Spleen (tissue), 13 donors: ENCODE measurements at places on chromosomes 12 and 14. TPM values are rescaled to one million over a fixed set of nuclear protein-coding genes. Genes with fewer than 3 reads are reported as not detected.

DNA sequence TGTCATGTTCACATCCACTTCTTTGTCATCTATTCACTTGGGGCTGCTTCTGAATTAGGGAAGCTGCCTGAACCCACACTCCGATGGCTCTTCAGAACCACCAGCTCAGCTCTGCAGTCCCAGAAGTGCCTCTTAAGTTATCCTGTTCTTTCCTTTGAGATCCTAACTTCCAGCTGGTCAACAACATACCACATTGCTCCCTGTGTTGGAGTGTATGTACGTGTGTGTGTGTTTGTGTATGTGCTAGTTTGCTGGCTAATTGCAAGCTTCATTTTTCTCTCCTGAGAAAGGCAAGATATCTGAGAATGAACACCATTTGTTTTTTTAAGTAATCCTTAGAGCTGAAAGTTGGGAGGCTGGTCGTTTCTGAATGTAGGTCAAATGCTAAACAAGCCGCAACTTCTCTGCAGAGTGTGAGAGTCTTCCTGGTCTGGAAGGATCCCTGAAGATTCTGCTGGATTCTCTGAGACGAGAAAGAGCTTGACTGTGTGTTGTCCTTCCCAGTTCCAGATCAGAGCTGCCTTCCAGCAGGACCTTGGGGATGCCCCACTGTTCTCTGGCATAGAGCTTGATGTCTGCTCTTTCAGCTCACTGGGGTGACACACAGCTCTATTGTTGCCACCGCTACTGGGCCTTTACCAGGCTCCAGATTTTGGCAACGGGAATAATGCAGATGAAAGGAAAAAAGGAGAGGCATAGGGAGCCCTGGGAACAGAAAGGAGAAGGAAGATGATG is 839 bp downstream of the GSG1 start:
- H3K27ac ChIP-seq, result peak overlapping the region; percentile 88
- H3K27me3 ChIP-seq, result no peaks in the 10 kb centered on the region
- no peak overlapping the region for H3K4me3 ChIP-seq
- DNase-seq, result no peak
- H3K4me1 ChIP-seq, result peaks cover 48% of the 10 kb centered on the region

DNA sequence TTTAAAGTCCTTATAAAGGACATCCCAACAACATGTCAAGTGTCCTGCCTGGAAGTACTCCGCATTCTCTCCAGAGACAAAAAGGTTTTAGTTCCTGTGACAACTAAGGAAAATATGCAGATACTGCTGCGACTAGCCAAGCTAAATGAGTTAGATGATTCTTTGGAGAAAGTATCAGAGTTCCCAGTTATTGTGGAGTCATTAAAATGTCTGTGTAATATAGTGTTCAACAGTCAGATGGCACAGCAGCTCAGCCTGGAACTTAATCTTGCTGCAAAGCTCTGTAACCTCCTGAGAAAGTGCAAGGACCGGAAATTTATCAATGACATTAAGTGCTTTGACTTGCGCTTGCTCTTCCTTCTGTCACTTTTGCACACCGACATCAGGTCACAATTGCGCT is 40.2 kb downstream of the RIC8B start:
- H3K27ac ChIP-seq, result no peak overlapping the region
- no peaks in the 10 kb centered on the region for H3K27me3 ChIP-seq
- no peak overlapping the region for H3K4me3 ChIP-seq

DNA sequence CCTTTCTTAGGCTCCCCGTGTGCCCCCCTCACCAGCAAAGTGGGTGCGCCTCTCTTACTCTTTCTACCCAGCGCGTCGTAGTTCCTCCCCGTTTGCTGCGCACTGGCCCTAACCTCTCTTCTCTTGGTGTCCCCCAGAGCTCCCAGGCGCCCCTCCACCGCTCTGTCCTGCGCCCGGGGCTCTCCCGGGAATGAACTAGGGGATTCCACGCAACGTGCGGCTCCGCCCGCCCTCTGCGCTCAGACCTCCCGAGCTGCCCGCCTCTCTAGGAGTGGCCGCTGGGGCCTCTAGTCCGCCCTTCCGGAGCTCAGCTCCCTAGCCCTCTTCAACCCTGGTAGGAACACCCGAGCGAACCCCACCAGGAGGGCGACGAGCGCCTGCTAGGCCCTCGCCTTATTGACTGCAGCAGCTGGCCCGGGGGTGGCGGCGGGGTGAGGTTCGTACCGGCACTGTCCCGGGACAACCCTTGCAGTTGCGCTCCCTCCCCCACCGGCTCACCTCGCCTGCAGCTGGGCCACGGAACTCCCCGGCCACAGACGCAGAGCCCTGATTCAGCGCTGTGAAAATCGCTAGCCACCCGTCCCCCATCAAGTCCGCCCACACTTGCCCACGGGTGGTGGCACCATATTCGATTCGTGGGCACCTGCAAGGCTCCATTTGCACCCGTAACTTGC is 1.3 kb downstream of the TMEM233 start:
- peak overlapping the region; percentile 9 for H3K4me3 ChIP-seq
- peaks cover 27% of the 10 kb centered on the region for H3K4me1 ChIP-seq
- no peaks in the 10 kb centered on the region for H3K36me3 ChIP-seq

DNA sequence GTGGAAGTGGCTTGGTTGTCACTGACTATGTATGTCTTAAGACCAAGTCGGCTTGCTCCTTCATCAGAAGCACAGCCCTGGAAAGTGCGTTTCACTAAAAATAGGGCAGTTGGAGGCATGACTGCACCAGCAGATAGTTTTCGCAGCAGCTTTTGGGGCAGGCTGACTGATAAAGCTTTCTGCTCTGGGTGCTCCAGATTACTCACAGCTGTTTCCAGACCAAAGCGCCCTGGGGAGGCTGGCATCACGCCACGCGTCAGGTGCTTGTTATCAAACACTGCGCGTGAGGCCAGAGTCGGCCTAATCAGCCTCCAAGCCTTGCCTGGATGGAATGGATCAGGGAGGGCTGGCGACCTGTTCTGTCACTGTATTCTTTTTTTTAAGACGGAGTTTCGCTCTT is 13.3 kb upstream of the LRRC10 start:
- H3K4me3 ChIP-seq, result no peak overlapping the region
- no peak overlapping the region for H3K27ac ChIP-seq
- no peaks in the 10 kb centered on the region for H3K36me3 ChIP-seq
- no peak for DNase-seq

- no peaks in the 10 kb centered on the region for H3K4me1 ChIP-seq
- no peak overlapping the region for H3K27ac ChIP-seq
- no peak overlapping the region for H3K4me3 ChIP-seq
- H3K36me3 ChIP-seq, result no peaks in the 10 kb centered on the region
Observed at GRCh38 chr12:60935981-60936761, 1324.0 kb upstream of the USP15 start.

The TBPL2 gene
- not detected for total RNA-seq

The SMIM41 gene
- total RNA-seq, result 8.1 TPM

DNA sequence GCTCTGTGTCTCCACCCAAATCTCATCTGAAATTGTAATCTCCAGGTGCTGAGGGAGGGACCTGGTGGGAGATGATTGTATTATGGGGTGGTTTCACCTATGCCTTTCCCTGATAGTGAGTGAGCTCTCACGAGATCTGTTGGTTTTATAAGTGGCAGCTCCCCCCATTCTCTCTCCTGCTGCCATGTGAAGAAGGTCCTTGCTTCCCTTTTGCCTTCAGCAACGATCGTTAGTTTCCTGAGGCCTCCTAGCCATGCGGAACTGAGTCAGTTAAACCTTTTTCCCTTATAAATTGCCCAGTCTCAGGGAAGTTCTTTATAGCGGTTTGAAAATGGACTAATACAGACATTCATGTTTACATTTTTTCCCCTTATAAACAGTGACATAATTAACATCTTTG is 36.1 kb downstream of the PELI2 start:
- no peak for DNase-seq
- H3K27me3 ChIP-seq, result no peaks in the 10 kb centered on the region
- peaks cover 12% of the 10 kb centered on the region for H3K4me1 ChIP-seq
- no peak overlapping the region for H3K4me3 ChIP-seq

DNA sequence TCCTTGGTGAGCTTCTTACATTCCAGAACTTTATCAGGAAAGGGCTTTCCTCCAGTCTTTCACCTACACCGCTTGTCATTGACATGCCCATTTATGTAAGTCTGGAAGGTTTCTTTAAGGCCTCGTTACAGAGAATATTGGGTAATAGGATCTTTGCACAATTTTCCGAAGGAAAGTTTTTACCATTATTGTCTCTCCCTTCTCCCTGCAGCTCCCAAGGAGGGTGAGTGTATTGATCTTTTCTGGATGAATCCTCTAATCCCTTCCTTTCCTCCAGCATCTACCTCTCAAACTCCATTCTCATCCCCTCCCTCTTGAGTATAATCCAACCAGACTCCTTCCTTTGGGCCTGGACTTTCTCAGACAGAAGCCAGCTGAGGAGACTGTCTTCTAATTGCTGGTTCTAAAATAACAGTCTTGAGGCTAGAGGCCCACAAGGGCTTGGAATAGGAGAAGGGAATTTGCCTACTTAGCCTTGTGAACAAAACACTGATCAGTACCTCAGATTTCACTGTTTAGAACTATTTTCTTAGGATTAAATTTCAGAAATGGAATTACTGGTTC is 21.8 kb downstream of the WNK1 start:
- no peak for DNase-seq
- H3K4me1 ChIP-seq, result peaks cover 100% of the 10 kb centered on the region
- H3K27ac ChIP-seq, result no peak overlapping the region
- H3K4me3 ChIP-seq, result peak overlapping the region; percentile 8
- no peaks in the 10 kb centered on the region for H3K36me3 ChIP-seq
- no peaks in the 10 kb centered on the region for H3K27me3 ChIP-seq

GRCh38 chr12:2212971-2213869 is 160.4 kb downstream of the CACNA1C start:
- H3K4me1 ChIP-seq, result peaks cover 12% of the 10 kb centered on the region
- no peak overlapping the region for H3K4me3 ChIP-seq
- DNase-seq, result no peak

- H3K36me3 ChIP-seq, result no peaks in the 10 kb centered on the region
- no peaks in the 10 kb centered on the region for H3K4me1 ChIP-seq
- H3K4me3 ChIP-seq, result no peak overlapping the region
- no peak overlapping the region for H3K27ac ChIP-seq
- H3K27me3 ChIP-seq, result no peaks in the 10 kb centered on the region
Observed at GRCh38 chr12:82971584-82971983, 284.9 kb downstream of the TMTC2 start.

The PLCZ1 gene
- not detected for total RNA-seq

DNA sequence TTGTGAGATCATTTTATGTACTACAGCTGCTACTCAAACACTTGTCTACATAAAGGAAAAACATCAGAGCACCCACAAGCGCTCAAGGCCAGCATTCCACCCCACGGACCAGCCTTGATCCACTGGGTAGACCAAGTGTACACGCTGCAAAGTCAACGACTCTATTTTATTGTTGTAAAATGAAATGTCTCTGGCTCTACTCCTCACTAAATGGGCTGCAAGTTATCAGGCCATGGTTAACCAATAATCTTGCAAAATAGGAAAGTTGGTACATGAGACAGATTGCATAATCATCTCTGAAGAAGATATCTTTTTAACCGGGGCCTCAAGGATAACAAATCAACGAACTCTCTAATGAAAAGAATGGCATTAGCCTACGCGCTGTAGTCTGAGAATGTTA is 69.9 kb upstream of the FOXN3 start:
- no peak overlapping the region for H3K4me3 ChIP-seq
- H3K27me3 ChIP-seq, result no peaks in the 10 kb centered on the region
- H3K4me1 ChIP-seq, result no peaks in the 10 kb centered on the region
- H3K27ac ChIP-seq, result peak overlapping the region; percentile 73
- no peaks in the 10 kb centered on the region for H3K36me3 ChIP-seq
- peak; percentile 47 for DNase-seq

DNA sequence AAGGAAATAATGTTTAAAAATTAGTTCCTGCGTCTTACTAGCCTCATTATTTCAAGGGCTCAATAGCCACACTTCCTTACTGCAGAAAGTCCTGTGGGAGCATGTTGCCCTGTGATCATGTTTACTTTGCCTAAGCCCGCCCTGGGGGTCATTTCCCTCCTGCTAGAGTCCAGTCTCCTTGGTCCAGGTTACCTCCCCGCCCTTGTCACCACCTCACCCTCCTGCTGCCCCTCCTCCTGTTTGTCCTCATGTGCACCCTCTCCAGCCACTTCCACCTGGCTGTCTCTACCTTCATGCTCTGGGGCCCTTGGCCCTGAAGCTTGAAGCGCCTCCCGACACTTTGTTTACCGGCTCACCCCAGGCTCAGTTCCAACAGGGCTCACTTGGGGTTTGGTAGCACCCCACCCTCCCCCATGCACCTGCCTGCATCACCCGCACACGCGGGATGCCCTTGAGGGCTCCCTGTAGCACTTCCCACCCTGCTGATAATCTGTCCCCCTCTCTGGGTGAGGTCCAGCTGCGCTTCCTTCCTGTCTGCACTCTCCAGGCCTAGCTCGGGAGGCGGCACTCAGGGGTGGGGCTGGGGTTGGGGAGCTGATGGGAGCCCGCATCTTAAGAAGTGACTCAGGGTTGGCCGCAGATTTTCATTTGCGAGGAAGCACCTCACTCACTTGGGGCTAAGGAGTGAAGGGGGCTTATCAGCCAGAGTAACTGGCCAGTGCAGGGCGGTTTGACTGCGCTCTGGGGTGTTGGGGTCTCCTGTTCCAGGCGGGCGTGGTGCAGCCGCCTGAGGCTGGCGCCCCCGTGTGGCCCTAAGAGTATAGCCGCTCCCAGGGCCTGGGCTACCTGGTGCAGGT is 40.1 kb downstream of the SMIM41 start:
- H3K27me3 ChIP-seq, result no peaks in the 10 kb centered on the region
- H3K4me1 ChIP-seq, result peaks cover 52% of the 10 kb centered on the region
- H3K4me3 ChIP-seq, result peak overlapping the region; percentile 4
- H3K36me3 ChIP-seq, result no peaks in the 10 kb centered on the region
- peak overlapping the region; percentile 53 for H3K27ac ChIP-seq

DNA sequence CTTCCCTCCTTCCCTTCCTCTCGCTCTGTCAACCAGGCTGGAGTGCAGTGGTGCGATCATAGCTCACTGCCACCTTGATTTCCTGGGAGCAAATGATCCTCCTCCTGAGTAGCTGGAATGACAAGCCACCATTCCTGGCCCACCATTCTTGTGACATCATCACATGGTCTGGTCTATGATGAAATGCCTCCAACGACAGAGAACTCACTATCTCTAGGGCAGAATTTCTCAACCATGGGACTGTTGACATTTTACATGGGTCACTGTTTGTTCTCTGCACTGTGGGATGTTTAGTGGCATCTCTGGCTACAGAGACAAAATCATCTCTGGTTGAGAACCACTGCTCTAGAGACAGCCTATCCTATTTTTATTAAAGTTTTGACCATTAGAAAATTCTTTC is 9.7 kb downstream of the VRK1 start:
- peak overlapping the region; percentile 18 for H3K27ac ChIP-seq
- no peaks in the 10 kb centered on the region for H3K27me3 ChIP-seq
- DNase-seq, result no peak

- DNase-seq, result no peak
- H3K36me3 ChIP-seq, result no peaks in the 10 kb centered on the region
- no peaks in the 10 kb centered on the region for H3K27me3 ChIP-seq
- H3K4me1 ChIP-seq, result no peaks in the 10 kb centered on the region
Observed at GRCh38 chr14:37559386-37559785, 35.7 kb downstream of the FOXA1 start.

- no peaks in the 10 kb centered on the region for H3K4me1 ChIP-seq
- no peak overlapping the region for H3K27ac ChIP-seq
- H3K27me3 ChIP-seq, result peaks cover 4% of the 10 kb centered on the region
- H3K4me3 ChIP-seq, result no peak overlapping the region
Observed at GRCh38 chr12:7787574-7788293, 1.5 kb upstream of the NANOG start.
